ENCODE measurements at places on chromosomes 11 and 22.
A peak's percentile ranks its signal among the peaks of the same experiment; 100 is the strongest.

- no peaks in the 10 kb centered on the region for H3K27me3 ChIP-seq
- no peak overlapping the region for H3K4me3 ChIP-seq
- H3K27ac ChIP-seq, result no peak overlapping the region
Measured at GRCh38 chr11:103947546-103947919, 88.9 kb upstream of the DDI1 start.

- peak overlapping the region; percentile 93 for H3K27ac ChIP-seq
- peaks cover 5% of the 10 kb centered on the region for H3K36me3 ChIP-seq
- H3K27me3 ChIP-seq, result no peaks in the 10 kb centered on the region
- peak overlapping the region; percentile 87 for H3K4me3 ChIP-seq
- DNase-seq, result no peak
Measured at GRCh38 chr22:22733881-22734373, 89.5 kb downstream of the GGTLC2 start.

DNA sequence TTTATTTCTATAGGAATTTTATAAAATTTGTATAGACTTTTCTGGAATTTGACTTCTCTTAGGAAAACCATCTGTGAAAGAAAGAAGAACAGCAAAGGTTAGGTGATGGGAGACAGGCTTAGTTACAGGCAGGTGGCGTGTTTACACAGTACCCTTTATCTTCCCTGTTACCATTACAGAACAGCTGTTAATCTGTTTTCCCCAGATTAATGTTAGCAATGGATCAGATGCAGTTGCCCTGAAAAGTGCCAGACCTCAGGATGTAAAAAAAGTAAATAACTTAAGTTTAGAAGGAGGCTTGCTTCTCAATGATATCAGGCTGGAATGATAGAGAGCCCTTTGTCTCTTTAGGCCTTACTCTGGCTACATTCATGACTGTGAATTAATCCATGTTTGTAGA lies 1186.5 kb upstream of the TENM4 start:
- no peaks in the 10 kb centered on the region for H3K4me1 ChIP-seq
- no peak for DNase-seq
- no peaks in the 10 kb centered on the region for H3K27me3 ChIP-seq
- no peak overlapping the region for H3K4me3 ChIP-seq
- no peaks in the 10 kb centered on the region for H3K36me3 ChIP-seq

DNA sequence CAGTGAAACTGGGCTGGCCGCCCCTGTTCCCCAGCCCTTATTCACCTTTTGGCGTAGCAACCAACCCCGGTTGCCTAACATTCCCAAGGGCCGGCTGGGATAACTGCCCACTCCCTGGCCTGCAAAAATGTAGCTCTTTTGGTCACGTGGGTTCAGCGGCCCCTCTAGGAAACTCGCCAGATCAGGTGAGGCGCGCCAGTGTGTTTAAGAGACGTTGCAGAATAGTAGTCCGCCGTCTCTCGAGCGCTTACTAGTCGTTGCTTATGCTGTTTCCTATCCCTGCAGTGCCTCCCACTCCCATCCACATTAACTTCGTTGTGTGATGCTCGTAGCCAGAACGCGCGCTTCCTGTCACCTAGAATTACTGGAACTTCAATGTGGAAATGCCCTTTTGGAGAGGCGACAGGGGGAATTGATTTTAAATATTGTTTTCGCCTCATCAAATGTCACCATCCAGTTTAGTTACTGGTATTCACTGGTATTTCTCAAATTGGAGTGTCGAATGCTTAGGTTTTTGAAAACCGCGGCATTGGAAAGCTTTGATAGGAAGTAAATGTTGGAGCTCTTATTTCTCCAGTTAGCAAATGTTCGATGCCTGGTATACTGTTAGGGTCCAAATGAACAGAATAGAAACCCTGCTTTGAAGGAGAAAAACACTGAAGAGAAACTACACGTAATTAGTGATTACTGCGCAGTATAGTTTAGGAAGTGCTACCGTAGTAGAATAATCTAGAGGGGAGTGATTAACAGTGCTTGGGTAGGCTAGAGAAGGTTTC lies 823 bp downstream of the CEP57 start:
- no peak for DNase-seq
- H3K27ac ChIP-seq, result peak overlapping the region; percentile 100
- H3K4me3 ChIP-seq, result peak overlapping the region; percentile 98
- peaks cover 35% of the 10 kb centered on the region for H3K36me3 ChIP-seq
- peaks cover 49% of the 10 kb centered on the region for H3K4me1 ChIP-seq

DNA sequence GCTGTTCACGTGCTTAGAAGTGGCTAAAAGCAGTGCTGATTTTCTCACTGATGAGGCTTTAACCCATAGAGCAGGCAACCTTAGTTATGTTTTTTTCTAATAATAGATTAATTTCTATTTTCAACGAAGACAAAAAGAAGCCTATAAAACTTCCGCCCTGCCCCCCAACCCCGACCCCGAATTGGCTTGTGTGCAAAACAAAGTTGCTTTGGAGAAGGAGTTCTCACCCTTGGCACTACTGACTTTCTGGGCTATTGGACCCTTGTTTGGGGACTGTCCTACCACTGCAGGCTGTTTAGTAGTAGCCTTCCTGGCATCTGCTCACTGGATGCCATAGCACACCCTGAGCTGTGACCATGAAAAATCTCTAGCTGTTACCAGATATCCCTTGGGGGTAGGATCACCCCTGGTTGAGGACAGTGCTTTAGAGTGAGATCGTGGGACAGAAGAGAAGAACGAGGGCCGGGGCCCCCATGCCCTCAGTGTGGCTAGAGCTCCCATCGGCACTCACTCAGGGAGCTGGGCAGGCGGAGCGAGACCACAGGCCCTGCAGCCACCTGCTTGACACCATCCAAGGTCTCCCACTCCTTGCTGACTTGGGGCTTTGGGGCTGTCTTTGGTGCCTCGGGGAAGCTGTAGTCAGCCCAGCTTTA lies 16.9 kb downstream of the SLC37A2 start:
- H3K4me3 ChIP-seq, result no peak overlapping the region
- H3K27ac ChIP-seq, result no peak overlapping the region
- H3K4me1 ChIP-seq, result no peaks in the 10 kb centered on the region
- DNase-seq, result no peak
- peaks cover 60% of the 10 kb centered on the region for H3K27me3 ChIP-seq
- peaks cover 2% of the 10 kb centered on the region for H3K36me3 ChIP-seq

DNA sequence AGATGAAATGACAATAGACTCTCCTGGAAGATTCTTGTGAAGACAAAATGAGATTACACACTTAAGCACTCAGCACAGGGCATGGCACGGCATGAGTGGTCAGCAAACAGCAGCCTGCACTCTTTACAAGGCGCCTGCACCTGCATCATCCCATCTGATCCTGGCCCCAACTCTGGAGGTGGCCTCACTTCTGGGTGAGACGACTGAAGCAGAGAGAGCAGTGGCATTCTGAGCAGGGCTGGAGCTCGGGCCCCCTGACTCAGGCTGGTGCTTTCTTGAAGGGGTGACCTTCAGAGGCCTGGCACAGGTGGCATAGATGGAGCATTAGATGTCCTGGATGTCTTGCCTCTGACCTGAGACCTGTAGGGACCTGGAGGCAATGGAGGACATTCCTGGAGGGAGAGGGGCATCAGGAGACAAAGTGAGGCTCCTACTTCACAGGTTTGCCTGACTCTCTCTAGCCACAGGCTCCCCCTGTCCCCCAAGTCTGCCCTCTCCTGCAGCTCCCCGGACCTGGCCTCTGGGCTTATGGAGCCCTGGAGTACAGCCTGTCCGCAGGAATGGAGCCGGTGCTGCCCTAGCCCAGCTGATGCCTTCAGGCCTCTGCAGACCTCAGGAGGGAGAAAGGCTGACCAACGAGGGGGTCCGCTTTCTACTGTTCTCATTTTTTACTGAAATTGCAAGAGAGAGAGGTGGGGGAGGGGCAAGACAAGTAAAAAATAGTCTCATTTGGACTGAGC lies 65.5 kb upstream of the THY1 start:
- H3K4me1 ChIP-seq, result no peaks in the 10 kb centered on the region
- H3K36me3 ChIP-seq, result no peaks in the 10 kb centered on the region
- H3K4me3 ChIP-seq, result no peak overlapping the region
- H3K27me3 ChIP-seq, result peaks cover 61% of the 10 kb centered on the region
- DNase-seq, result no peak

- no peak overlapping the region for H3K4me3 ChIP-seq
- no peaks in the 10 kb centered on the region for H3K27me3 ChIP-seq
- H3K27ac ChIP-seq, result no peak overlapping the region
Measured at GRCh38 chr11:131423688-131424087, 53.3 kb downstream of the NTM start.

DNA sequence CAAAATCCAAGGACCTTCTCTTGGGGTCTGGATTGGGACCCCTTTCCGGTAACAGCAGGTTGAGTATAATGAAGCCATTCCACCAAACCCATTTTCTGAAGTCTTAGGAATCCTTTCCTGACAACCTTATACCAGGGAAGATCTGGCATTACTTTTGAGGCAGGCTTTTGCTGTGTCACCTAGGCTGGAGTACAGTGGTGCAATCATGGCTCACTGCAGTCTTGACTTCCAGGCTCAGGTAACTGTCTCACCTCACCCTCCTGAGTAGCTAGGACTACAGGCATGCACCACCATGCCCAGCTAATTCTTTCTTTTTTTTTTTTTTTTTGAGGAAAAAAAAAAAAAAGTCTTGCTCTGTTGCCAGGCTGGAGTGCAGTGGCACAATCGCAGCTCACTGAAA lies 55.8 kb upstream of the TREH start:
- H3K36me3 ChIP-seq, result peaks cover 2% of the 10 kb centered on the region
- no peak overlapping the region for H3K4me3 ChIP-seq
- H3K27ac ChIP-seq, result no peak overlapping the region
- no peaks in the 10 kb centered on the region for H3K4me1 ChIP-seq

DNA sequence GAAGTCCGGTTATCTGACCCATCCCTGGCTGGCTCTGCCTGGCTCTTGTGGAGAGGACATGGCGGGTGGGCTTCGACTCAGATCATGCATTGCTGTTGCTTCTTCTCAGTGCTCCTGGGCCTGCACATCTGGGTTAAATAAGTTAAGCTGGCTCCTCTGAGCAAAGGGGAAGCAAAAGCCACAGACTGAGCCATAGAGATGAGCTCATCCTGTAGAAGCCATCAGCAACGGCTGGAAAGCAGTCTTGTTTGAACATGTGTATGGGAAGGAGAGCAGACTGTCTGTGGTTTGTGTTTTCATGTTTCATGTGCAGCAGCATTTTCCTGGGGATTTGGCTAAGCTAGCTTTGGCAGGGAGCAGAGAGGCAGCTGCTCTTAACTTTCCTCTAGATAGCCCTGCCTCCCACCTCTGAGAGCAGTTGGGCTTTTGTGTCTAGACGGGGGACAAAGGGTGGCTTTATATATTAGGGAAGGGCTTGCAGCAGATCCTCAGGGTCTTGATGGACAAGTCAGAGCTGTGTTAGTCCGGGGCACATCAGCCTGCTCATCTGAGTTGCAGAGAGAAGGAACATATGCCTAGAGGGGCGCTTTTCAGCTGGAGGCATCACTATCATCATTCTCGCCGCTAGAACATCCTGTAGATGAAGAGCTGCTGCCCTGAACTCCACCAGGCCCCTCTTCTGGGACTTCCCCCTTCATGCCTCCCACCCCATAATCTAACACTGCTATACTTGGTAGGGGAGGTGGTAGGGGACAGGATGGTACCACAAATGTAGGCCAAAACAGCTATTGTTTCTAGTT lies 14.9 kb downstream of the DCPS start:
- no peak for DNase-seq
- peak overlapping the region; percentile 66 for H3K4me3 ChIP-seq
- H3K27me3 ChIP-seq, result no peaks in the 10 kb centered on the region

- no peak overlapping the region for H3K27ac ChIP-seq
- peaks cover 32% of the 10 kb centered on the region for H3K27me3 ChIP-seq
- no peak overlapping the region for H3K4me3 ChIP-seq
- no peaks in the 10 kb centered on the region for H3K4me1 ChIP-seq
- DNase-seq, result no peak
Measured at GRCh38 chr22:19605508-19606331, 81.5 kb upstream of the CLDN5 start.

GRCh38 chr22:48489551-48490499 lies 1337.8 kb downstream of the BRD1 start:
- no peak for DNase-seq
- no peak overlapping the region for H3K27ac ChIP-seq
- H3K4me3 ChIP-seq, result no peak overlapping the region
- H3K27me3 ChIP-seq, result peaks cover 85% of the 10 kb centered on the region
- peaks cover 7% of the 10 kb centered on the region for H3K4me1 ChIP-seq
- H3K36me3 ChIP-seq, result no peaks in the 10 kb centered on the region

Data from central memory CD8-positive, alpha-beta T cell (primary cell).